ENCODE measurements at places on chromosomes 4 and X.

GRCh38 chr4:90960433-90960832 is 833.2 kb downstream of the CCSER1 start:
- no peaks in the 10 kb centered on the region for H3K36me3 ChIP-seq
- no peak for DNase-seq
- no peaks in the 10 kb centered on the region for H3K27me3 ChIP-seq
- no peak overlapping the region for H3K27ac ChIP-seq
- no peak overlapping the region for H3K4me3 ChIP-seq

GRCh38 chrX:2159861-2160260 is 340.9 kb downstream of the DHRSX start:
- peaks cover 40% of the 10 kb centered on the region for H3K36me3 ChIP-seq
- no peak for DNase-seq
- H3K4me3 ChIP-seq: no peak overlapping the region
- no peaks in the 10 kb centered on the region for H3K4me1 ChIP-seq
- H3K27ac ChIP-seq: no peak overlapping the region
- no peaks in the 10 kb centered on the region for H3K27me3 ChIP-seq

GRCh38 chr4:147516133-147516532 is 35.2 kb downstream of the EDNRA start:
- peaks cover 2% of the 10 kb centered on the region for H3K27me3 ChIP-seq
- no peak for DNase-seq
- no peak overlapping the region for H3K27ac ChIP-seq
- H3K4me1 ChIP-seq: no peaks in the 10 kb centered on the region

DNA sequence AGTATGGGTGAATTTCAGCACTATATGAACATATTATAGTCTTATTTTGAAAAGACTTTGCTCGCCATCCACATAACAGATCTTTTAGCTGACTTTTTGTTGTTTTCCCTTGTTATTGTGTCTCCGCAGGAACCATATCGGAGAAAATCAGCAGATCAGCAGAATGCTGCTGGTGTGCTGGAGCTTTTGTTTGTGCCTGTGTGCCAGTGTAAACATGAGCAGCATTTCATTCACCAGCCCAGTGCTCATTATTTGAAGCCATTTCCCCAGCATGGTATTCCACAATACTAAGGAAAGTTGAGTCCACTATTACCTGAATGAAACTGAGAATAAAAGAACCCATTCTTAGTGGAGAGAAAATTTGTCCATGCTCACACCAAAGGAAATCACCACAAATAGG is 261.8 kb upstream of the ARX start:
- H3K4me3 ChIP-seq: no peak overlapping the region
- H3K4me1 ChIP-seq: no peaks in the 10 kb centered on the region
- H3K36me3 ChIP-seq: no peaks in the 10 kb centered on the region

DNA sequence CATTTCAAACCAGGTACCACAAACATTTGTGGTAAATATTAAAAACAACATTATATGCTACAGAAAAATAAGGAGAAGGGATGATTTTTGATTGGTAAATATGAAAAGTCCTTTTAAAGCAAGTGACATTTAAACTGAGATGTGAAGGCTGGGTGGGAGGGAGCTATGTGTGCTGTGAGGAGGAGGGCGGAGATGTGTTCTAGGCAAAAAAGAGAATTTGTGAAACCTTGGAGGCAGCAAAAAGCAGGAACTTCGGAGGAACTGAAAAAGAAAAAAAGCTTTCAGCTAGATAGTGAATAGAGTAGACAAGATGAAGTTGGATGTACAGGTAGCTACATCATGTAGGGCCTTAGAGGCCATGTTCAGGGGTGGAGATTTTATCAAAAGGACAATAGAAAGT is 10.1 kb upstream of the ARAP2 start:
- H3K27me3 ChIP-seq: no peaks in the 10 kb centered on the region
- peaks cover 28% of the 10 kb centered on the region for H3K4me1 ChIP-seq
- no peak for DNase-seq
- H3K4me3 ChIP-seq: no peak overlapping the region
- H3K27ac ChIP-seq: peak overlapping the region; percentile 61
- H3K36me3 ChIP-seq: no peaks in the 10 kb centered on the region

- no peak overlapping the region for H3K27ac ChIP-seq
- H3K27me3 ChIP-seq: peaks cover 10% of the 10 kb centered on the region
- H3K4me3 ChIP-seq: no peak overlapping the region
- peak; percentile 10 for DNase-seq
- no peaks in the 10 kb centered on the region for H3K36me3 ChIP-seq
- H3K4me1 ChIP-seq: peaks cover 18% of the 10 kb centered on the region
Observed at GRCh38 chrX:70436343-70436742, 8.3 kb upstream of the DLG3 start.

- H3K36me3 ChIP-seq: no peaks in the 10 kb centered on the region
- DNase-seq: no peak
- no peaks in the 10 kb centered on the region for H3K4me1 ChIP-seq
- H3K4me3 ChIP-seq: no peak overlapping the region
Observed at GRCh38 chrX:84339507-84340364, 151.7 kb upstream of the RPS6KA6 start.

DNA sequence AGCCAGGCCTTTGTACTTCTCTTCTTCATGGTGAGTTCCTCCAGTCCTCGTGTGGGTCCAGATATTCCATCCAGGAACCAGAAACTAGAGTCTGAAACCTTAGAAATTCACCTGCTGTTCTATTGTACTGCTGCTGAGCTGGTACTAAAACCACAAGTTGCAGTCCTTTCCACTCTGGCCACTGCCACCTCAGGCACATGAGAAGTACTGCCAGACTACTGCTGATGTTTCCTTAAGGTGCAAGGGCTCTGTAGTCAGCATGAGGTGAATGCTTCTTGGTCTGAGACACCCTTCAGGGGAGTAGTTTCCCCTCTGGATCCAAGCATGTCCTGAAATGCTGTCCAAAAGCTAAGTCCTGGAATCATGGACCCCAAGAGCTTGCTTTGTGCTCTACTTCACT is 399.6 kb upstream of the CT83 start:
- H3K27ac ChIP-seq: no peak overlapping the region
- H3K4me3 ChIP-seq: no peak overlapping the region
- H3K36me3 ChIP-seq: no peaks in the 10 kb centered on the region
- no peaks in the 10 kb centered on the region for H3K4me1 ChIP-seq
- DNase-seq: no peak

DNA sequence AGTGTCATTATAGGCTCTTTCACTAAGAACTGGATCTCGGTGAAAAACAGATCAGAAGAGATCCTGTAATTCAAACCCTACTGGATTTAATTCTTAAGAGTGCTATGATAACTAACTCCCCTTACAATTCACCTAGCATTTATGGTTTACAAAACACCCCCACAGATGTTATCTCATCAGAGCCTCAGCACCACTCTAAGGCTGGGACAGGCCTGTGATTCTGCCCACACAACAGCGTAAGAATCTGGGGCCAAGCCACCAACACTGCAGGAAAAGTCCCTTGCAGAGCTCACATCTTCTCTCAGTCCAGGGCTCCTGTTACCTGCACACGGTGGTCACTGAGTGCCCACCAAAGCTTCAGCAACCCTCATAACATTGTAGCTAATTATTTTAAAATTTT is 8.9 kb downstream of the MFAP3L start:
- DNase-seq: no peak
- H3K27ac ChIP-seq: no peak overlapping the region
- H3K36me3 ChIP-seq: no peaks in the 10 kb centered on the region
- peaks cover 2% of the 10 kb centered on the region for H3K4me1 ChIP-seq
- no peak overlapping the region for H3K4me3 ChIP-seq

DNA sequence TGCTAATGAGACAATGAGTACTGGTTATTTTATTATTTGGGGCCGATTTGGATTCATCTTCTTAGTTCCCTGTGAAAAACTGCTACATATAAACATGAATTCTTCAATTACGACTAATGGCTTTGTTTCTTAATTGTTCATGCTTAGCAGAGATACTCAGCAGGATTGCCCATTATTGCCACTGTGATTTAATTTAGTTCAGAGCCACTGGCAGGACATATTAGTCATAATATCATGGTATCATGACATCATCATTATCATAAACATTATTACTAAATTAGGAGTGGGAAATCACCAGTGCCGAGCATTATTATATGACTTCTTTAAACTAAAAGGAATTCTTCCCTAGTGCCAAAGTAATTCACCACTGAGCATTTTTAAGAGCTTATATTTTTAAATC is 201.4 kb downstream of the SPOCK3 start:
- no peak overlapping the region for H3K27ac ChIP-seq
- no peaks in the 10 kb centered on the region for H3K36me3 ChIP-seq
- no peak for DNase-seq
- no peaks in the 10 kb centered on the region for H3K27me3 ChIP-seq
- H3K4me3 ChIP-seq: no peak overlapping the region

- H3K4me3 ChIP-seq: no peak overlapping the region
- no peaks in the 10 kb centered on the region for H3K27me3 ChIP-seq
- no peaks in the 10 kb centered on the region for H3K4me1 ChIP-seq
- H3K36me3 ChIP-seq: no peaks in the 10 kb centered on the region
Observed at GRCh38 chrX:119036107-119037029, 36.4 kb upstream of the CT47C1 start.

DNA sequence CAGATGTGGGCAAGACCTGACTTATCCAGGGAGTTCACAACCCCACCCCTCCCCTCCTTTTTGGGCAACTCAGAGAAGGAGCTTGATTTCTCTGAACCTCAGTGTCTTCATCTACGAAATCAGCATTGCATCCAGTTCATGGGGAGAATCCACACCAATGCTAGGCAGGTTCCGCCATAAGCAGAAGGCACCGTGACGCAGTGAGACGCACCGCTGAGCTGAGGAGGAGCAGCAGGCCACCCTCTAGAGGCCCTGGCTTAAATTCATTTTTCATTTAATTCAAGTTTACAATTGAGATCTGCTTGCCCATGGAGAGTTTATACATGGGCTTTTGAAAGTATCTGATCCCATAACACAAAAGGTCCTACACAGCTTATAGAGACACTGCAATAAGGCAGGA is 55.7 kb downstream of the CPZ start:
- no peaks in the 10 kb centered on the region for H3K27me3 ChIP-seq
- no peaks in the 10 kb centered on the region for H3K4me1 ChIP-seq
- no peak overlapping the region for H3K27ac ChIP-seq
- H3K36me3 ChIP-seq: no peaks in the 10 kb centered on the region
- no peak for DNase-seq

DNA sequence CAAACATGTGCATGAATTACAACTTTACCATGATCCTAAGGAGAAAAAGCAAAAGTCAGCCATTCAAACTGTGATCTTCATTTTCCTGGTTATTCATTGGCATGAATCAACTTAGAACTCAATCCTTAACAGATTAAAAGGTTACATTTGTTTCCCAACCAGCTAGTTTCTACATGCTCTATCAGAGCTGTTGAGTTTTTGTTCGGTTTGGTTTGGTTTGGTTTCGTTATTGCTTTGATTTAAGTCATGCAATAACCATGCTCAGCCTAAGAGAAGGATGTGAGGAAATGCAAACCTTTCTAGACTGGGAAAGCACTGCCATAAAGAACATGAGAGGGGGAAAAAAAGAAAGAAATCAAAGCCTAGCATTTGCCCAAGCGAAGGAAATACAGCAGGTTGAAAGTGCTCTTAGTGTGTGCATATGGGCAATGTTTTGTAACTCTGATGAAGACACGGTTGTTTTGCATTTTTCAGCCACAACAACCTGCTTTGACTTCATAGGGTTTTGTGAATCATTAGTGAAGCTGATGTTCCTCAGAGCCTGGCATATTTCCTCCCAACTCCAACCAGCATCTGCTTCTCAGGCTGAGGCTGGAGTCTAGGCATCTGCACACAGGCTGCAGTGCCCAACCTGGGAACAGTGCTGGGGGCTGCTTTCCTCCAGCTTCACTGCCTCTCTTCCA is 234.3 kb downstream of the ZNF674 start:
- DNase-seq: no peak
- H3K27ac ChIP-seq: no peak overlapping the region
- no peaks in the 10 kb centered on the region for H3K36me3 ChIP-seq

- peaks cover 2% of the 10 kb centered on the region for H3K4me1 ChIP-seq
- H3K4me3 ChIP-seq: no peak overlapping the region
- H3K27ac ChIP-seq: no peak overlapping the region
Observed at GRCh38 chrX:37993837-37994619, 12.3 kb upstream of the SYTL5 start.

DNA sequence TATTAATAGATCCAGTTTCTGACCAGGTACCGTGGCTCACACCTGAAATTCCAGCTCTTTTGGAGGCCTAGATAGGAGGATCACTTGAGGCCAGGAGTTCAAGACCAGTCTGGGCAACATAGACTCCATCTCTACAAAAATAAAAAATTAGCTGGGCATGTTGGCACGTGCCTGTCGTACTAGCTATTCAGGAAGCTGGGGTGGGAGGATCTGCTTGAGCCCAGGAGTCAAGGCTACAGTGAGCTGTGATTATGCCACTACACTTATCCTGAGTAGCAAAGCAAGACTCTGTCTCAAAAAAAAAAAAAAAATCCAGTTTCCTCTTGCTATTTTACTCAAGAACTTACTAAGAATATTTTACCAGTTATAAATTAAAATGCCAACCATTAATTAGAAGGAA is 91.7 kb downstream of the SLC10A6 start:
- no peak overlapping the region for H3K4me3 ChIP-seq
- H3K4me1 ChIP-seq: no peaks in the 10 kb centered on the region
- no peaks in the 10 kb centered on the region for H3K27me3 ChIP-seq
- no peak overlapping the region for H3K27ac ChIP-seq
- H3K36me3 ChIP-seq: no peaks in the 10 kb centered on the region

GRCh38 chr4:86554646-86555045 is 39.5 kb upstream of the PTPN13 start:
- H3K27me3 ChIP-seq: peaks cover 6% of the 10 kb centered on the region
- peaks cover 5% of the 10 kb centered on the region for H3K4me1 ChIP-seq
- DNase-seq: no peak
- no peaks in the 10 kb centered on the region for H3K36me3 ChIP-seq
- H3K4me3 ChIP-seq: no peak overlapping the region
- H3K27ac ChIP-seq: no peak overlapping the region

GRCh38 chr4:157591245-157591644 is 370.7 kb downstream of the GRIA2 start:
- H3K27ac ChIP-seq: no peak overlapping the region
- H3K4me3 ChIP-seq: no peak overlapping the region
- no peak for DNase-seq

- no peaks in the 10 kb centered on the region for H3K27me3 ChIP-seq
- DNase-seq: no peak
- no peaks in the 10 kb centered on the region for H3K36me3 ChIP-seq
- no peaks in the 10 kb centered on the region for H3K4me1 ChIP-seq
- H3K27ac ChIP-seq: no peak overlapping the region
Observed at GRCh38 chr4:109887071-109887470, 25.6 kb upstream of the EGF start.

DNA sequence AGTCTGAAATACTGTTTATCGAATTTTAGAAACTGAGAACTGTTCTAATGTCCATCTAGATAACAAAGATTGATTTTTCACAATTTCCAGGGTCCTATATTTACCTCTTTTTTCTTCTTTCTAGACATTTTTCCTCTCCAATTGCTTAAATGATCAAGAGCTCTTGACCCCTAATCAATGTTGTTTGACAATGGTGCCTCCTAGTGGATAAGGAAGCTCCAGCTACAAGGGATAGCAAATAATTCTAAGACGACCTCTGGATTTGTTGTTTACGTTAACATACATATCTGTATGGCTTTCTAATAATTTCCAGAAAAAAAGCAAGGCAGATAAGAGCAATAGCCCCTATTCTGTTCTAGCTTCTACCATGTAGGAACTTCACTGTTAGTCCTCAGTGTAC is 35.8 kb downstream of the GPR82 start:
- H3K36me3 ChIP-seq: no peaks in the 10 kb centered on the region
- no peak overlapping the region for H3K27ac ChIP-seq
- peaks cover 27% of the 10 kb centered on the region for H3K4me1 ChIP-seq
- H3K27me3 ChIP-seq: no peaks in the 10 kb centered on the region
- no peak overlapping the region for H3K4me3 ChIP-seq

Measured in naive thymus-derived CD8-positive, alpha-beta T cell (primary cell).